ENCODE measurements at places on chromosomes 13 and 19.

DNA sequence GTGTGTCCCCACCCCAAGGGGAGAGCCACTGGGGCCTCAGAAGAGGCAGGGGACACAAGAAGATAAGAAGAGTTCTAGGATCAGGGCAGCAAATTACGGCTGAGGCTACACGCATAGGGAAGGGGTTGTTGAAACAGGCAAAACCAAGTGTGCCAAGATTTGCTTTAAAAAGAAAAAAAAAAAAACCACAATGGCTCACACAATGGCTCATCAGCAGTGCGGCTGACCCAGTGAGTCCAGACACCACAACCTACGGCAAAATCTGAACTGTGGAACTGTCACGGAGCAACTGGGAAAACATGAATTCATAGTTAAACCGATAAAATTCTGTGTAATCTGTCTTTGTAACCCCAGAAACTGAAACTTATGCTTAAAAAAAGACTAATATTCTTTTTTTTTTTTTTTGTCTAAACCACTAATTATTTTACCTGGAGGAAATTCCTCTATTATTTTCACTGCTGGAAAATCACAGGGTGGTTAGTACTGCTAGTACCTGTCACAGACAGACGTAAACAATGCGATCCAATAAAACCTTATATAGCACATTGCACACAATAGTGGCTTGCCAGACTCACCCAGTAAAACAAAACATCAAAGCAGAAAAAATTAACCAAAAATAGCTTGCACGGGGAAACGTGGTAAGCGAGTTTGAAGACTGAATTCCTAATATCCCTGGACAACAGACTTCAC lies 325.4 kb upstream of the TSHZ3 start:
- DNase-seq, result no peak

DNA sequence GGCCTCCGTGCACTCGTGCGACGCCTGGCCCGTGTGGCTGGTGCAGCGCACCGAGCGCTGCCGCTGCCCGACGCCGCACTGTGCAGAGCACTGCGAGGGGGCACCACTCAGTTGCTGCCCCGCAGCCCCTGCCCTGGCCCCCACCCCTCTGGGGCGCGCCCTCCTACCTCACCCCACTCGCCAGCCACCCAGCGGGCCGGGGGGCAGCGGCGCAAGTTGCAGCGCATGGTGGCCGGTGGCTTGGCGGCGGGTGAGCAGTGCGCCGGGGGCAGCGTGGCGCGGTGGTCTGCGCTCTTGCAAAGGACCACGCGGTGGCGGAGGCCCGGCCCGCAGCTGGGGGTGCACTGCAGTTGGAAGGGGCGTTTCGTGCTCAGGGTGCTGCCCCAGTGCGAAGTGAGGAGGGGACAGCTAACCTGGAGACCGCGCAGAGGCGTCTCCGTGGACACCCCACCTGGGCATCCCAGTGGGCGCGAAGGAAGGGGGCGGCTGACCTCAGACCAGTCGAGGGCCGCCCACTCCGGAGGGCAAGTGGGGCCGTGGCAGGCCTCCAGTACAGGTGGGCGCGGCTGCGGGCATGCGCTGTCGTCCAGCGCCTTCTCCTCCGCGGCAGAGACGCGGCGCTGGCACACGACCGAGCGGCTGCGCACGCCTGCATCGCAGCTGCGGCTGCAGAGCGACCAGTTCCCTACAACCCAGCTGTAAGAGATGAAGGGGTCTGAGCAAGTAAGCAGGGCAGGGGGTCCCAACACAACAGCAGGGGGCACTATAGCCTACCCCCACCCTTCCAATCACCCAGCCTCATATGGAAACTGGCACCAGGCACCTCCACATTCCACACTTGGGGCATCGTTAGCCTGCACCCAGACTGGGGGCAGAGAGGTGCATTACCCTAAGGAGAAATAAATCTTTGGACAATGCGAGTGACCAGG lies 8.0 kb upstream of the MYO1F start:
- DNase-seq, result no peak

DNA sequence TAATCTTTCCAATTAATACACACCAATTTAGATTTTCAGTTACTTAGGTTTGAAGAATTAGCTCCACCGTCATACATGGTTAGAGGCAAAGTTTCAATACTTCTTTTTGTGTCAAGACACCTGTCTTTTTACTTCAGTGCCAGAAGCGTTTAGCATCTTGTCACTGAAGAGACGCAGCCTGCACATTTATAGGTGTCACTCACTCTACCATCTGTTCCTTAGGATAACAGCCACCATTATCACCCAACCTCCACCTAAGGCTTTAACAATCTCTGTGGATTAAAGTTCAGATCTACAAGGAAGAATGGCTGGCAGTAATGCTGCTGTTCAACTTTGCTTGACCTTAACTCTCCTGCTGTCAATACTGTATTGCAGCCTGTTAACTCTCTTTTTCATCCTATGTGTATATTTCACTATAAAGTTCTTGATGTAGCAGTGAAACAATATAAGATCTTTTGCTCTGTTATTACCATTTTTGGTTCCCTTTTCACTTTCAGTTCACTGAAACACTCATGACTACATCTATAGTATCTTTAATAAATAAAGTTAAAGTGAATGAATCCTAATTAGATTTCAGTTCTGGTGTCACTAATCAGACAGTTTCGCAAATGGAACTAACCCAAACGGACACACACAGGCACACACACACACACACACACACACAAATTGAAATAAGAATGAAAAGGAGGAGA lies 435.6 kb downstream of the PCDH9 start:
- no peak for DNase-seq

DNA sequence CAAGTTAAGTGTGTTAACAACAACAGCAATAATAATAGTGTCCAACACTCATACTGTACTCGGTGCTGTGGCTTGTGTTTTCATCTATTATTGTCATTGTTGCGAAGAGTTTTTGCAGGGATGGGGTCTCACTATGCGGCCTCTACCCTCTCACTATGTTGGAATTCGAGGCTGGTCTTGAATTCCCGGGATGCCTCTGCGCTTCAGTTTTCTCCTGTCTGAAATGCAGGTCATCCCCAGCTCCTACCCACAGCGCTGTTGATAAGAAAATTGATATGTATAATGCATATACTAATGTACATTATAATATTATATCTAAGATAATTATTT lies 4.9 kb upstream of the SBK3 start:
- no peak for DNase-seq

DNA sequence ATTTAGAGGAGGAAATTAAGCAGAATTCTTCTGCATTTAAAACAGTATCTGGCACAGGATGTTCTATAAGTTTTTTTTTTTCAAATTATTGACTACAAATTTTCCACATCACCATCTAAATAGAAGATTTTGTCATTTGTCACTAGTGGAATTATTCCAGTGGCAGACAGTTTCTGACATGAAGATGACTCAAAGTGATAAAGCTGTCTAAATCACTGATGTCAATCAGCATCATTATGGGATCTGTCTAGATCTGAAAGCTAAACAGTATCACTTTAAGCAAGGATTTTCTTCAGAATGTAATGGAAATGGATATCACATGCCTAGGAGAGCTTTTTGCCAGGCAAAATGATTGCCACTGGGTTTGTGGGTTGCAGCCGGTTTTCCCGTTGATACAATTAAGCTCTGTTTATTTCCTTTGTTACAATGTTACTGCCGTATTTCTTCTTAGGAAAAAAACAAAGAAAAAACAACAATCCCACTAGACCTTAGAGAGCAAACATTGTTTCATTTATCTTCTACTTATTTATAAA lies 1657.0 kb upstream of the PRR20A start:
- DNase-seq, result no peak

DNA sequence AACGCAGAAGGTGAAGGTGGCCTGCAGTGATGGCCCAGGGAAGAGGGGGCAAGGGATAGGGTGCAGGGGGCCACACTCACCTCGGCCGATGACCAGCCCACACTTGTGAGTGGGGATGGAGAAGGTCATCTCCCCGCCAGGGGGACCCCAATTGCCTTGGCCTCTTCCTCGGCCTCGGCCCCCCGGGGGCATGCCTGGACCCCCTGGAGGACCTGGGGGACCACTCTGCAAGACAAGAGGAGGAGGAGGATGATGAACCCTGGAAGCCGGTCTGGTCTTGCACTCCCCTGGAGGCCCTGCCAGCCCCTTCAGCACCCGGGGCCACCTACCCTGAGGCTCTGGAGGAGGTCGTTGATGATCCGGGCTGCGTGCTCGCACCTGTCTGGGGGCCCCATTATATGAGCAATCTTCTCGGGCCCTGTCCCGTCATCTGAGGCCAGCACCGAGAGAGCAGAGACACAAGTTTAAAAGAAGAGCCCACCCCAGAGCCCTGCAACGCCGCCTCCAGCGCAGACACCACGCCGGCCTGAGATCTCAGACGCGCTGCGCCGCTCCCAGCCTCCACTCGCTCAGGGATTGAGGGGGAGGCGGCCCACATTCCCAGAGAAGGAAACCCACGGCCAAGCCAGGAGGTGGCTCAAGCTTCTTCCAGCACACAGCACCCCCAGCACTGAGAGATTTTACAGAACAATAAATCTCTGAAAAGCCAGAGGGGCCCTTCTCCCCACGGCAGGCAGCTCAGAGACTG lies 7.8 kb downstream of the KHSRP start:
- no peak for DNase-seq

- no peak for DNase-seq
Observed at GRCh38 chr13:68715651-68716050, 1392.0 kb upstream of the ATXN8OS start.
